Panc1 (cell line): ENCODE measurements at places on chromosomes 6 and 20. TPM values are rescaled to one million over a fixed set of nuclear protein-coding genes. Genes with fewer than 3 reads are reported as not detected.

GRCh38 chr6:16216501-16217155 lies 21.8 kb upstream of the GMPR start:
- no peaks in the 10 kb centered on the region for H3K36me3 ChIP-seq
- H3K4me3 ChIP-seq, result no peak overlapping the region

- 0 out of 2 replicates have a peak, but pooled peaks cover under 1% of the 10 kb centered on the region for H3K4me1 ChIP-seq
- no peaks in the 10 kb centered on the region for H3K36me3 ChIP-seq
- DNase-seq, result no peak
- no peak overlapping the region for H3K4me3 ChIP-seq
- H3K27me3 ChIP-seq, result no peaks in the 10 kb centered on the region
These were observed 99.0 kb downstream of the CAP2 start for GRCh38 chr6:17492350-17492749.

WFDC5 gene
- not detected for total RNA-seq

- no peak overlapping the region for H3K4me3 ChIP-seq
- no peaks in the 10 kb centered on the region for H3K36me3 ChIP-seq
- no peaks in the 10 kb centered on the region for H3K27me3 ChIP-seq
- no peak for DNase-seq
These were observed 160.8 kb downstream of the ZDHHC14 start for GRCh38 chr6:157541618-157542413.

TNFAIP3 gene
- 15.0 TPM for total RNA-seq

ZGPAT gene
- total RNA-seq, result 35.8 TPM

GRCh38 chr6:36120539-36120938 lies 9.8 kb upstream of the MAPK13 start:
- no peak overlapping the region for H3K27ac ChIP-seq
- no peak overlapping the region for H3K4me3 ChIP-seq
- H3K36me3 ChIP-seq, result no peaks in the 10 kb centered on the region

PACSIN1 gene
- total RNA-seq, result 0.18 TPM

PLA2G7 gene
- 0.41 TPM for total RNA-seq

DNA sequence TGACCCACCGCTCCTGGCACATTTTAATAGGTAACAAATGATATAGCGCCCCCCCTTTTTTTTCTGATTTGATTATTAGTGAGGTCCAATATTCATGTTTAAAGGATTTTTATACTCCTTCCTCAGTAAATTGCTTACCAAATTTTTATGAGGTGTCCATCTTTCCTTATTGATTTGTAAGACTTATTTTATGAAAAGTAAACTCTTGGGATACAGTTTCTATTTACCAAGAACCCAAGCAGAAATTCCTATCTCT lies 25.1 kb downstream of the TRIM27 start:
- no peaks in the 10 kb centered on the region for H3K27me3 ChIP-seq
- H3K27ac ChIP-seq, result no peak overlapping the region
- DNase-seq, result no peak
- H3K4me3 ChIP-seq, result peak overlapping the region; percentile 92
- H3K36me3 ChIP-seq, result peaks cover 14% of the 10 kb centered on the region
- H3K4me1 ChIP-seq, result peaks cover 5% of the 10 kb centered on the region

PI3 gene
- total RNA-seq, result not detected

DNA sequence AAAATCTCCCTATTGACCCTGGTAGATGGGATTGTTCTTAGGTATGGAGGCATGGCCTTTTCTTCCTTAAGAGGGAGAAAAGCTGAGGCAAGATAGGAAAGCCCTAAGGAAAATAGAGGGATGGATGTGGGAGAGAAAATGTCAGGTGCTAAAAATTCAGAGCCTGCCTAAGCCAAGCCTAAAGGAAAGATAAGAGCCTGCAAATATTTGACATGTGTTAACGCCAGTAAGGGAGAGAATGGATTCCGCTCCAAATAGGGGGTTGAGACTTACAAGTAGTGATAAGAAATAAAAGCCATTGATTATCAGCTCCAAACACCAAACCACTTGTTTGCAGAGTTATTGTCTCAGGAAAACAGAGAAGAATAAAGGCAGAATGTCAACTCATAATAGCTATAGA lies 533.6 kb downstream of the PTPRT start:
- no peaks in the 10 kb centered on the region for H3K27me3 ChIP-seq
- no peak for DNase-seq
- no peaks in the 10 kb centered on the region for H3K4me1 ChIP-seq
- no peak overlapping the region for H3K4me3 ChIP-seq
- no peaks in the 10 kb centered on the region for H3K36me3 ChIP-seq
- no peak overlapping the region for H3K27ac ChIP-seq

- H3K4me1 ChIP-seq, result no peaks in the 10 kb centered on the region
- no peak overlapping the region for H3K4me3 ChIP-seq
- H3K27ac ChIP-seq, result no peak overlapping the region
- H3K36me3 ChIP-seq, result no peaks in the 10 kb centered on the region
- DNase-seq, result no peak
- H3K27me3 ChIP-seq, result no peaks in the 10 kb centered on the region
These were observed 112.8 kb downstream of the TBX18 start for GRCh38 chr6:84651583-84651982.

DNA sequence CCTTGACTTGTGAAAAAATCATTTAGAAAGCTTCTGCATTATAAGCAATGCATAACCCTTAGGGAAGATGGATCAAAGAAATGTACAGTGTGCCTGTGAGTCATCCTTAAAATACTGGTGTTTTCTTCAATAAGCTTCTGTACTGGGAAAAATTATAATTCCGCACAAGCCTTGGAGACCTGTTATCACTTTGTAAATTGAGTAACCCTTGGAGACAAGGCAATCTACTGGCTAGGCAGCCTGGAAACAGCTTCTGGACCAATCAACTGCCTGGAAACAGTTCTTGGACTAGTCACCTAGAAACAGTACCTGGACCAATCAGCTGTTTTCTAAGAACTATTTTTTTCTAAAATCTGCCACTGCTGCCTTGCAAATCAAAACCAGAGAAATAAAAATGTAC lies 25.8 kb upstream of the RNGTT start:
- H3K4me3 ChIP-seq, result no peak overlapping the region
- DNase-seq, result no peak

DNA sequence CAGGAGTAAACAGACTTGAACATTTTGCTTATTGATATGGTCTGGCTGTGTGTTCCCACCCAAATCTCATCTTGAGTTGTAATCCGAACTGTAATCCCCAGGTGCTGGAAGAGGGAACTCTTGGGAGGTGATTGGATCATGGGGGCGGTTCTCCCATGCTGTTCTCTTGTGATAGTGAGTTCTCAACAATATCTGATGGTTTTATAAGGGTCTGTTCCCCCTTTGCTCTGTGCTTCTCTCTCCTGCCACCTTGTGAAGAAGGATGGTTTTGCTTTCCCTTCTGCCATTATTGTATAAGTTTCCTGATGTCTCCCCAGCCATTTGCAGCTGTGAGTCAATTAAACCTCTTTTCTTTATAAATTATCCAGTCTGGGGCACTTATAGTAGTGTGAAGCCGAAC lies 40.0 kb downstream of the MYLIP start:
- H3K4me3 ChIP-seq, result no peak overlapping the region
- no peaks in the 10 kb centered on the region for H3K36me3 ChIP-seq
- H3K4me1 ChIP-seq, result no peaks in the 10 kb centered on the region

DNA sequence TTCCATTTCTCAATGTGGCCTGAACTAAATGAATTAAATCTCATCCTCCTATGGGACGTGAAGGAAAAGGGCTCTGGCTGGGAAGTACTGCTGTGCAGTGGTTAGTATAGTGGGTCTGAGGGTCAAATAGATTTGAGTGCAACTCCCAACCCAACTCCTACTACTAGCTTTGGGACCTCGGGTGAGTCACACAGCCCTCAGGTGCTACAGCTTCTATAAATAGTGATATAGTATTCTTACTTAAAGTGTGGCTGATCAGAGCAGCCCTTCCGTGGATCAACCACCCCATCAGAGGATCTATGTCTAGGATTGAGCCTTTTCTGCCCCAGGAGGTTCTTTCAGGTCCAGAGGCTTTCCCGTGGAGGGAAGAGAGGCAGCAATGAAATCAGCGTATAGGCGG lies 904 bp upstream of the UST start:
- H3K27ac ChIP-seq, result no peak overlapping the region
- DNase-seq, result no peak
- peak overlapping the region; percentile 46 for H3K4me3 ChIP-seq
- H3K36me3 ChIP-seq, result no peaks in the 10 kb centered on the region
- peaks cover 5% of the 10 kb centered on the region for H3K4me1 ChIP-seq
- peaks cover 42% of the 10 kb centered on the region for H3K27me3 ChIP-seq

GRCh38 chr6:36187446-36187845 lies 9.1 kb upstream of the BRPF3 start:
- no peaks in the 10 kb centered on the region for H3K27me3 ChIP-seq
- H3K36me3 ChIP-seq, result no peaks in the 10 kb centered on the region
- no peak overlapping the region for H3K4me3 ChIP-seq
- no peaks in the 10 kb centered on the region for H3K4me1 ChIP-seq
- H3K27ac ChIP-seq, result no peak overlapping the region
- no peak for DNase-seq

GRCh38 chr6:138226700-138227315 lies 8.5 kb upstream of the PBOV1 start:
- H3K4me3 ChIP-seq, result no peak overlapping the region
- DNase-seq, result no peak
- no peaks in the 10 kb centered on the region for H3K27me3 ChIP-seq
- peaks cover 6% of the 10 kb centered on the region; the same call in 1 of the 2 replicates for H3K4me1 ChIP-seq

APOBEC2 gene
- not detected for total RNA-seq

- no peaks in the 10 kb centered on the region for H3K4me1 ChIP-seq
- no peak for DNase-seq
- no peak overlapping the region for H3K4me3 ChIP-seq
- H3K27me3 ChIP-seq, result peaks cover 21% of the 10 kb centered on the region
These were observed 35.0 kb upstream of the BHLHE23 start for GRCh38 chr20:63041776-63042175.

DNA sequence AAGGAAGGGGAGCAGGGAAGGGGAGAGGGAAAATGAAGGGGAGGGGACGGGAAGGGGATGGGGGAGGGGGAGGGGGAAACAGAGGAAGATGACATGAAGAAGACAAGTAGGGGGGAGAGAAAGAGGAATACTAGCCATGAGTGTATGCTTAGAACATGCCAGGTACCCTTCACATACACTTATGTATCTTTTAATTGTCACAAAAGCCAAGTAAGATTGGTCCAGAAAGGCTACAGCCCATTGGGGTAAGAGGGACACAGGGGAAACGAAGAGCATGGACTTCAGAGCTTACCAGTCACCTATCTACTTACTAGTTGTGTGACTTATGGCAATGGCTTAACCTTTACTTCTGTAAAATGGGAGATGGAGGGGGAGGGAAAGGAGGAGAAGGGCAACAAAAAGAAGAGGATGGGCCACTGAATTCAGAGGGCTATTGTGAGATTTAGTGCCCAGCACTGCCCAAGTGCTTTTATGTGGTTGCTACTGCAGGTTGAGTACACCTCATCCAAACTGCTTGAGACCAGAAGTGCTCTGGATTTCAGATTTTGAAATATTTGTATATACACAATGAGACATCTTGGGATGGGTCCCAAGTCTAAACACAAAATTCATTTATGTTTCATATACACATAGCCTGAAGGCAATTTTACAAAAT lies 90.3 kb downstream of the ARHGAP18 start:
- H3K27me3 ChIP-seq, result no peaks in the 10 kb centered on the region
- H3K36me3 ChIP-seq, result no peaks in the 10 kb centered on the region
- H3K4me3 ChIP-seq, result no peak overlapping the region
- no peak overlapping the region for H3K27ac ChIP-seq
- DNase-seq, result no peak

GRCh38 chr20:51313358-51313827 lies 229.1 kb downstream of the NFATC2 start:
- H3K27me3 ChIP-seq, result no peaks in the 10 kb centered on the region
- H3K4me1 ChIP-seq, result no peaks in the 10 kb centered on the region
- no peaks in the 10 kb centered on the region for H3K36me3 ChIP-seq

GRCh38 chr6:79246891-79247290 lies 12.4 kb upstream of the HMGN3 start:
- no peaks in the 10 kb centered on the region for H3K4me1 ChIP-seq
- H3K27me3 ChIP-seq, result no peaks in the 10 kb centered on the region
- DNase-seq, result no peak

- H3K4me3 ChIP-seq, result no peak overlapping the region
- no peak for DNase-seq
- H3K27ac ChIP-seq, result no peak overlapping the region
- H3K4me1 ChIP-seq, result no peaks in the 10 kb centered on the region; the same call in none of the 2 replicates
- H3K27me3 ChIP-seq, result no peaks in the 10 kb centered on the region
These were observed 2.1 kb downstream of the GABRR2 start for GRCh38 chr6:89313006-89313405.

- H3K36me3 ChIP-seq, result no peaks in the 10 kb centered on the region
- H3K27ac ChIP-seq, result no peak overlapping the region
- no peak overlapping the region for H3K4me3 ChIP-seq
- 0 out of 2 replicates have a peak, but pooled peaks cover 2% of the 10 kb centered on the region for H3K4me1 ChIP-seq
- no peaks in the 10 kb centered on the region for H3K27me3 ChIP-seq
- no peak for DNase-seq
These were observed 167.0 kb upstream of the CCN2 start for GRCh38 chr6:132118144-132118543.
